ENCODE measurements at places on chromosomes 13 and 19. TPM values are rescaled to one million over a fixed set of nuclear protein-coding genes. Genes with fewer than 3 reads are reported as not detected.

DNA sequence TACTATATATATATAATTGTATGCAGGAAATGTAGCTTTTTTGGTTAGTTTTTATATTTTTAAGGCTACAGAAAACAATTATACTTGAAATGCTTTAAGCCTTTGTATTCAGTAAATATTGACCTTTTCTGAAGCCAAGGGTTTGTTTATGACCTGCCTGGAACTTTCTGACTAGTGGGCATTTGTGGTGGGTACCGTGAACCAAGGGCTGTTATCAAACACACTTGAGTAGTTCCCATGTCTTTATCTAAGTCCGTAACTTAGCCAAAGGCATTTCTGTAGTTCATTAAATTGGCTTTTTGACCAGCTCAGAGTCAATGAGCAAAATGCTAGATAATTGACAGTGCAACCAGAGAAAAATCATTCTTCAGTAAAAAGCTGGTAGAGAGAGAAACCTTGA lies 1444.2 kb upstream of the SLC10A2 start:
- DNase-seq = no peak

GRCh38 chr13:72145383-72145782 lies 278.4 kb upstream of the DACH1 start:
- DNase-seq = no peak

DNA sequence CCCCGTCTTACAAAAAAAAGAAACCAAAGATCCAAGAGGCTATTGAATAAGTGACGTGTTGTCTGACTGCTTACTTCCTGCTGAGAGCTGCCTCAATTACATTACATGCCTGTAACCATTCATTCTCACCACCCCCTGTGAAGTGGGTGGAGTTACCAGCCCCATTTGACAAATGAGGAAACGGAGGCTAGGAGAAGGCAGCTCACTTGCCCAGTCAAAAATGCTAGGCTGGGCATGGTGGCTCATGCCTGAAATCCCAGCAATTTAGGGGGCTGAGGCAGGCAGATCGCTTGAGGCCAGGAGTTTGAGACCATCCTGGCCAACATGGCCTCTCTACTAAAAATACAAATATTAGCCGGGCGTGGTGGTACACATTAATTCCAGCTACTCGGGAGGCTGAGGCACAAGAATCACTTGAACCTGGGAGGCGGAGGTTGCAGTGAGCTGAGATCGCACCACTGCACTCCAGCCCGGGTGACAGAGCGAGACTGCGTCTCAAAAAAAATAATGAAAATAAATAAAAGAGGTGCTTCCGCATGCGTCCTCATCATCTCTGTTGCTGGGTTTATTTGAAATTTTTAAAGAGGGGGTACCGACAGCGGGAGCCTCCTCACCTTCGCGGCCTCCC lies 499 bp downstream of the LSM7 start:
- peak; percentile 90 for DNase-seq

DNA sequence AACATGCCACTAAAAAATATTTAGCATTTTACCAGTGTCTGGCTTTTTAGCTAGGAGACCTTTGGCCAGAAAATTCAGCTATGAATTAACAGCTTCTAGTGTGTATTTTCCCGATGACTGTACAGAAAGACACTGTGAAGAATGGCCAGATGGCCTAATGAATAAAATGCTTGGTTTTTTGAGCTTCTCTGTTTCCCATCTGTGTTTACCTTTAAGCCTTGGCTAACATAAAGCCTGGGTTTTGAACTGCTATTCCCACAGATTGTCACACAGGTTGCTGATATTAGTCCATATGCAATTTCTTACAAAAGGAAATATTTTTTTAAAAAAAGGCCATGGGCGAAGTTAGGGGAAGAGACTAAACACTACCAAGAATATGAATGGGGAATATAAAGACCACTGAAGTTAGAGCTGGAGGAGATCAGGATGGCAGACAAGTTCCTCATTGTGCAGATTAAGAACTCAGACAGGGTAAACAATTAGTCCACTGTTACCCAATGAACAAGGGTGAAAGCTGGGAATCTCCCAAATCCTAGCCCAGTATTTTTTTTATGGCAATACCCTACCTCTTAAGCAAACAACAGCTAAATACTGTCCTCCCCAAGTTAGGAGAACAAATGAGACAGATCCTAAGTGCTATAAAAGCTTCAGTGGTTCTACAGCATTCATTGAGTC lies 95.1 kb downstream of the DCT start:
- DNase-seq = no peak

GRCh38 chr13:35855531-35856019 lies 275.6 kb downstream of the DCLK1 start:
- DNase-seq = peak; percentile 96

GRCh38 chr19:10141973-10142372 lies 22.3 kb upstream of the EIF3G start:
- no peak for DNase-seq

DNA sequence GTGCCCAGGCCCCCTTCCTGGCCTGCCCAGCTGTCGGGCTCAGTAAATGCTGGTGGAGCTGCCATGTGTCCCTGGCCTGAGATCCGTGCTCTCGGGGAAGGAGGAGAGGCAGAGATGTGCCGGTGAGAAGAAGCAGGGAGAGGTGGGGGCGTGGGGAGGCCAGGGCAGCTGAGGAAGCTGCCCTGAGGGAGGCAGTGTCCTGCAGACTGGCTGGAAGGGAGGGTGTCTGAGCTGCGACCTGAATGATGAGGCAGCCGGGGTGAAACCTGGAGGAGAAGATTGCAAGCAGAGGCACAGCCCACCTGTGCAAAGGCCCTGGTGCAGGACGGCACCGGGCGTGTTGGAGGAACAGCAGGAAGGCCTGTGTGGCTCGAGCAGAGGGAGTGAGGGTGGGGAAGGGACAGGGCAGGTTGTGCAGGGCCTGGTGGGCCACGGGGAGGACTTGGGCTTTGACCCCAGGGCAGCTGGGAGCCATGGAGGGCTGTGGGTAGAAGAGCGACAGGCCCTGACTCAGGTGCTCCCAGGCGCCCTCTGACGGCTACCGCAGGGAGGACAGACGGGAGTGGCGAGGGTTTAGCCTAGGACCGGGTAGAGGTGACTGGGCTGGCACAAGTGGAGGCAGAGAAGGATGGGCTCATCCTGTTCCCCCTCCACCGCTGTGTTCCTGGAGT lies 14.0 kb upstream of the CELF5 start:
- DNase-seq = peak; percentile 92

GRCh38 chr19:21694171-21694906 lies 73.0 kb downstream of the ZNF100 start:
- DNase-seq = no peak

DNA sequence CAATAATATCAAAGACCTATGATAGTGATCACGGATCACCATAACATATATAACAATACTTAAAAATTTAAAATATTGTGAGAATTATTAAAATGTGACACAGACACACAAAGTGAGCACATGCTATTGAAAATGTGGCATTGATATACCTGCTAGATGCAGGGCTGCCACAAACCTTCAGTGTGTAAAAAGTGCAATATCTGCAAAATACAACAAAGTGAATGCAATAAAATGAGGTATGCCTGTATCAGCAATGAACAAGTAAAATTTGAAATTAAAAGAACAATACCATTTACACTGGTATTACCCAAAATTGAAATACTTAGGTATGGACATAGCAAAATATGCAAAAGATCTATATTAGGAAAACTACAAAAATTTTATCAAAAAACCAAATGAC lies 1217.8 kb upstream of the PCDH20 start:
- DNase-seq = no peak

DNA sequence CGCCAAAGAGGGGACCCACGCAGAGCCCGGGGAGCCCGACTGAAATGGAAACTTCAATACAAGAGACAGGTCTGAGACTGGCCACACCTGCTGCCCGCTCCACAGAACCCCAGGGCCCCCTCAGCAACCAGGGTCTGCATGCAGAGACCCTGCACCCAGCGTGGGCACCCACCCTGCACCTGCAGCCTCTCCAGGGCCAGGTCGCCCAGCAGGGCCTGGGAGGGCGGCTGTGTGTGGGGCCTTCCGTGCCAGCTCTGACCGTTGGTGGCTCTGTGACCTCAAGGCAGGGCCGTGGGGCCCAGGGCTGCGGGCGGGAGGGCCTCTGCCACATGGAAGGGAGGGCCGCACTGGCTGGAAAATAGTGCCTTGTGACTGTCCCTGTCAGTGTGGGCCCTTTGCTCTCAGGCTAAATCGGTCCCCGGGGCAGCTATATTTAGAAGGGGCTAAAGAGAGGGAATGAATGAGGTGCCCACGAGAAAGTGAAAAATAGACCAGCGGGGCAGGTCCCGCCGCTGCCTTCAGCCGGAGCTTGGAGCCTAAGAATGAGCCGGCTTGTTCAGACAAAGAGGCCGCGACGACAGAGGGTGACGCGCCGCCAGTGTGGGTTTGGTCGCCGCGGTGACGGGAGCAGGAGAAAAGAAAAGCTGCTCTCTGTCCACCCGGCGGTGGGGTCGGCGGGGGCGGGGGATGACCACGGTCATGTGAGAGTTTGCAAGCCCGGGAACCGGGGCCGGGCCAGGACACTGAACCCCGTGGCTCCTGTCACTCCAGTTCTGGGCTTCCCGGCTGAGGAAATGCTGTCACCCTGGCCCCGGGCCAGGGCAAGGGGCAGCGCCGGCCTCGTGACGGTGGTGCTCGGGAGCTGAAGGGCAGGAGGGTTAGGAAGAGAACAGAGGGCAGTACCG lies 70.5 kb downstream of the GADD45B start:
- peak; percentile 85 for DNase-seq

ANKRD24 gene
- total RNA-seq = 1.9 TPM

RNF17 gene
- total RNA-seq = not detected

MARK4 gene
- 74.6 TPM for total RNA-seq

MEDAG gene
- total RNA-seq = 0.33 TPM

HNRNPA1L2 gene
- 6.1 TPM for total RNA-seq

LILRB3 gene
- total RNA-seq = not detected

ZNF846 gene
- 12.3 TPM for total RNA-seq

All from endodermal cell (in vitro differentiated cells).